Stimulated activated CD4-positive, alpha-beta T cell treated with anti-CD3 and anti-CD28 coated beads, TNF-alpha, amount 100 ng/mL, for 24 hours (primary cell): ENCODE measurements at places on chromosomes 5 and 9.

DNA sequence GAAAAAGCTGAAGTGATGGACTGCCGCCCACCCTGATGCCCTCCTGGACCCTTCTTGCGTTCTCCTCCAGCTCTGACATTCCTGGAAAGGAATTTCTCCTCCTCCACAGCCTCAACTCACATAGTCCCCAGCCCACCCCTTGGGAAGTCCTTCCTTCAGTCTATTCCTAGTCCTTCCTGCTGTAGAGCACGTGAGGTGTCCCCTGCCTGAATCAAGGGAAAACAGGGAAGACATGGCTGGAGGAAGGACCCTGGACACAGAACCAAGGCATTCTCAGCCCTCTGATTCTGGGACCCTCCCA lies 3.7 kb downstream of the ARID3C start:
- DNase-seq = no peak

DNA sequence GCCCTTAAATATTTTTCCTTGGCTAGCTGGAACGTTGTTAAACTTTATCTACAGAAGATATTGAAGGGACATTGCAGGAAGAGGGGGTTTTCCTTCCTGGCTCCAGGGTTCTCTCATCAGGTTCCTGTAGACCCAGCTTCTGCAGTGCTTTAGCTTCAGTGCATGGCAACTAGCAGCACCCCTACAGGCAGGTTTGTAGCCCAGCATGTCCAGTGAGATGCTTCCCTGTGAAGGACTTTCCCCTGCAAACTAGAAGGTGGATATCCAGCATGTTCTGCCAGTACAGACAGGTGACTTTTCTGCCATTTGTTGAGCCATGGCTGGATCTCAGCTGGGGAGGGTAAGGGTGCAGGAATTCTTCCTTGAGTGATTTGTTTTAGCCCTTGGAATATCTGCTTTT lies 10.4 kb downstream of the CCL28 start:
- no peak for DNase-seq

DNA sequence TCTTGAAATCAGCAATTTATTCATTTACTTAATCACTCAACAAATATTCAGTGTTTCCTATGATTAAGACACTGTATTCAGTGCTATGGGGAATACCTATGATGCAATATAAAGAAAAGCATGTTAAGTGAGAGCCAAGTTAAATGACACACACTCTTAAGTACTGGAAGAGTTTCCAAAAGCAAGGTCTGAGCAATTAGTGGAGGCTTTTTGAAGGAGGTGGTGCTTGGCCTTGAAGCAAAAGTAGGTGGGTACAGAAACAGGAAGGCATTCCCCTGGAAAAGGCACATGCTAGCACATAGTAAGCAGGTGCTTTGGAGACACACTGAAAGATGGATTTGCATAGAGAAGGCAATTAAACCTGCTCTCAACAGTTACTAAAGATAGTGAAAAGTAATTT lies 4.0 kb downstream of the TSLP start:
- no peak for DNase-seq

DNA sequence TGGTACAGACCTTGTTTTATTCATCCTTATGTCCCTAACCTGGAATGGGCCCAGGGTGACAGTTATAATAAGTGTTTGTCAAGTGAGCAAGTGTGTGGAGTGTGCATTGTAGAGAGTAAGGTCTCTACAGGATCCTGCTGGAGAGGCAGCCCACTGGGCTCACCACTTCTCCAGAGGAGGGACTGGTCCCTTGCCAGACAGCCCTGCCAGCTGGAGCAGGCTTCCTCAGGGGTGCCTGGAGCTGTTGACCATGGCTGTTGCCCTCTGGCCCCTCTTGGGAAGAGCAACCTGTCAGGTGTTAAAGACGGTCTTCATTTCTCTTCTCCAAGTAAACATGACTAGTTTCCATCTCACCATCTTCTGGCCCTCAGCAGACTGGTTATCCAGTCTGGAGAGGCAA lies 20.0 kb downstream of the IRF1 start:
- DNase-seq = no peak

- DNase-seq = no peak
Observed at GRCh38 chr9:134993996-134994720, 76.4 kb upstream of the FCN1 start.

- no peak for DNase-seq
Observed at GRCh38 chr5:83322273-83322924, 149.1 kb upstream of the VCAN start.

DNA sequence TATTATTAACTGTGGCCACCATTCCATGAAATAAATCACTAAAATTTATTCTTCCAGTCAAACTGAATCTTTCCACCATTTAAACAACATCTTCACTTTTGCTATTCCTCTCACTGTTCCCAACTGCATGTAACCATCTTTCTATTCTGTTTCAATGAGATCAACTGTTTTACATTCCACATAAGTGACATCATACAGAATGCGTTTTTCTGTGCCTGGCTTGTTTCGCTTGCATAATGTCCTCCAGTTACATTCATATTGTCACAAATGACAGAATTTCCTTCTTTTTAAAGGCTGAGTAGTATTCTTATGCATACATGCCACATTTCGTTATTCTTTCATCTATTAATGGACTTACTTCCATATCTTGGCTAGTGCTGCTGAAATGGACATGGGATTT lies 738.2 kb downstream of the SEMA5A start:
- DNase-seq = no peak

GRCh38 chr5:1445313-1445688 lies at the start of gene SLC6A3:
Gene SLC6A3, minus strand, starts transcription at chr5:1445440. Its CDS starts 2,243 bp downstream, at chr5:1443197.
- DNase-seq = no peak

DNA sequence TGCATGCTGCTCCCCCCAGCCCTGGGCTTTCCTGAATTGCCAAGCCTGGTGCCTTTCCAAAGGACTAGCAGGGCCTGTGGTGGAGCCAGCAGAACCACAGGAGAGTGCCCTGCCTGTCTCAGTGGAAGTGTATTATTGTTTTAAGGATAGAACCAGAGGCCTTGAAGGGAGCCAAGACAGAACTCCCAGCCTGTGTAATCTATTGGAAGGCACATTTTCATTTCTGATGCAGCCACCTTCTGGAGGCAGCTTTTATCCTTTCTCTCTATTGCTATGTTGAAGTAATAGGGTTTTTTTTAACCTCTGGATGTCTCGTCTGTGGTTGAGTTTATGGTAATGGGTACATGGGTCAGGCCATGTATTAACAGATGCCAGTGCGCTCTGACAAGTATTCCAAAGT lies 29.3 kb downstream of the RNF44 start:
- no peak for DNase-seq

- DNase-seq = no peak
Observed at GRCh38 chr5:129945774-129946270, 41.6 kb downstream of the CHSY3 start.

- DNase-seq = no peak
Observed at GRCh38 chr9:35726931-35727330, 5.1 kb downstream of the TLN1 start.

- DNase-seq = no peak
Observed at GRCh38 chr9:102700936-102701335, 294.2 kb upstream of the CYLC2 start.

- DNase-seq = no peak
Observed at GRCh38 chr9:75937521-75938258, 47.2 kb downstream of the PCSK5 start.

DNA sequence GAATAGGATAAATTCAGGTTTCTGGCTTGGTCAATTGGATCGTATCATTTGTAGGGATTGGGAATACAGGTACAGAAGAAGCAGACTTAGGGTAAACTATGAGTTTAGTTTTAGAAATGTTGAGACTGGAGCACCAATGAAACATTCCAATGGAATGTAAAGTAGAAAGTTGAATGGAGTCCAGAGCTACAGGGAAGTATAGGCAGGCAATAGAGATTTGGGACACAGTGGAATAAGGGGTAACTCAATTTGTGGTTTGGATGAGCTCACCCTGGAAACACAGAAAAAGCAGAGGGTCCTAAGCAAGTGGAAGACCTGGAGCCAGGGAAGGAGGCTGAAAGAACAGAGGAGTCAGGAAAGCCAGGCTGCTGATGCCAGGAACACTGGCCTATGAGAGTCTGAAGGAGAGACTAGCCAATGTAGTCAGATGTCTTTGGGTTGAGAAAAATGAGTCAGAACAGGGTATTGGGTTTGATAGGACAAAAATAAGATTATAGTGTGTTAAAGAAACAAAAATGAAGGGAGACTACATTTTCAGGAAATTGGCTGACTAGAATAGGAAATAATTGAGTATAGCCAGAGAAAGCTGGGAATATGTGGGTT lies 72.8 kb downstream of the STARD4 start:
- no peak for DNase-seq

DNA sequence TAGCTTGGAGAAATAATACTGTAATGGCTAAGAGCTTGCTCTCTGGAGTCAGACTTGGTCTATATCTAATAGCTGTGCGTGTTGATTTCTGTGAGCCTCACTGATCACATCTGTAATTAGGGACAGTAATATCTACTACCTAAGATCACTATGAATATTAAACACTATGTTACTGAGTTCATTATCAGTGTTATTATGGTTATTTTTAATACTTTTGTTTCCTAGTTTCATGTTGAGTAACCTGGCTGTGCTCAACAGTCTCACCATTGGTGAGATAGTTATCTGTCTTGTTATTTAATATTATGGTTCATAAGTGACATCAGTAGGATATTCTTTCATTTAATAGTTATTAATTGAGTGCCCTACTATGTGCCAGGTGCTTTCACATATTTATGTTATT lies 22.4 kb upstream of the CAVIN4 start:
- DNase-seq = no peak

- no peak for DNase-seq
Observed at GRCh38 chr9:99451112-99451606, 229.1 kb downstream of the SEC61B start.

- no peak for DNase-seq
Observed at GRCh38 chr9:36129139-36129538, 7.4 kb upstream of the GLIPR2 start.
